ENCODE measurements at places on chromosomes 5 and 9.
A peak's percentile ranks its signal among the peaks of the same experiment; 100 is the strongest.

- ATAC-seq, result no peak
Measured at GRCh38 chr5:129021744-129022143, 56.5 kb downstream of the SLC27A6 start.

DNA sequence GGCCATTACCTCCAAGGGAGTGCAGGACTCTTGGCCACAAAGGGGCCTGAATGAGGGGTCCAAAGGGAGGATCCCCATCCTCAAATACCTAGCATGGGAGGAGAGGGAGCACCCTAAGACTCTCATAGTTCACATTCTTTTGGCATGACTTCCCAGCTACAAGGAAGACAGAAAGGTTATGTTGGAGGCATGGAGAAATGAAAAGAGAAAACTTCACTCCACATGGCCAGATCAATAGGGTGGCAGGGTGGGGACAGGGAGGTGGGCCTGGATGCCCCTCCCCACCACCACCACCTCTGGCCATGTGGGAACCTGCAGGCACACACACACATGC is 97.6 kb downstream of the PAX5 start:
- ATAC-seq, result no peak

DNA sequence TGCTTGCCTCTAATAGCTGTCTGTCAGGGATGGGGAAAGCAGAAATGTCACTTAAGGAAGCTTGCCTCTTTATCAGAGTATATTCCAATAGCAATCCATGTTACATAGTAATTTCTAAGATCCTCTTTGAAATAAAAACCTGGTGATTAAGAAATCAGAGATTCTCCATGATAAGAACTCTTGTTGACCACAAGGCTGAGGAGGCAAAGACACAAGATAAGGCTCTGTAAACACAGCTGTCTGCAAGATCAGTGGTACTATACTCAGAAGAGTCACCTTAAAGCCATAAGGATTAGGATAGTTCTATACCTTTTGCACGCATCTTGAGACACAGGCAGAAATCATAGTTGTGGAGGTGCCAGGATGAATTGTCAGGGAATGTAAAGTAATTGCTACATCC is 40.3 kb downstream of the HEXB start:
- ATAC-seq, result no peak

GRCh38 chr9:27847818-27848217 is 274.5 kb upstream of the C9orf72 start:
- no peak for ATAC-seq

DNA sequence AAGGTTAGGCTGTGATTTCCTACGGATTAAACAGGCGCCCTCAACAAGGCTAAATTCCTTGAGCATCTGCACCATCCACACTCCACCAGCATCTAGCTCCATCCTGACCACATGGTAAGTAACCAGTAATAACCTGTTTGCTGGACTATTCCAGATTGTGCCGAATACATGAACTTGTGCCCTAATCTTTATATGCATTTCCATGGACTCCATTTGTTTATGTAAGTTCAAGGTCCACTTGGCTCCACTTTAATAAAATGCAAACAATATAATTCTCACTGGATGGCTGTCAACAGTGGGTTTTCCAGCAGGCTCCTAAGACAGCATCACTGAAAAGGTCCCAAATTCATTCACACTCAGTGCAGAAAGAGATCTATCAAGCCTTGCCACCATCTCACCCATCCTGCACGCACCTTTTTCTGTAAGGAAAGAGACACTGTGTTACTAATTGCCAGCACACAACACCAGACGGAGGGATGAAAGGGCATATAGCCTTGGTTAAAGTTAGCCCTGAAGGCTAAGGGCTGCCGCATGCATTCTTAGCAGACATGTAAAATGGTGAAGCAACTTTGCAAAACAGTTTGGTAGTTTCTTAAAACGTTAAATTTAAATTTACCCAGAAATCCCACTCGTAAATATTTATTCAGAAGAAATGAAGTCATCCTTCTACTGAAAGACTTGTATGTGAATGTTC is 88.7 kb downstream of the GLIS3 start:
- no peak for ATAC-seq

- ATAC-seq, result no peak
Measured at GRCh38 chr5:159031513-159031912, 68.2 kb downstream of the EBF1 start.

GRCh38 chr5:5308319-5308718 is 114.2 kb upstream of the ICE1 start:
- ATAC-seq, result no peak

GRCh38 chr9:35854091-35854762 is 16.0 kb downstream of the OR13J1 start:
- ATAC-seq, result no peak

DNA sequence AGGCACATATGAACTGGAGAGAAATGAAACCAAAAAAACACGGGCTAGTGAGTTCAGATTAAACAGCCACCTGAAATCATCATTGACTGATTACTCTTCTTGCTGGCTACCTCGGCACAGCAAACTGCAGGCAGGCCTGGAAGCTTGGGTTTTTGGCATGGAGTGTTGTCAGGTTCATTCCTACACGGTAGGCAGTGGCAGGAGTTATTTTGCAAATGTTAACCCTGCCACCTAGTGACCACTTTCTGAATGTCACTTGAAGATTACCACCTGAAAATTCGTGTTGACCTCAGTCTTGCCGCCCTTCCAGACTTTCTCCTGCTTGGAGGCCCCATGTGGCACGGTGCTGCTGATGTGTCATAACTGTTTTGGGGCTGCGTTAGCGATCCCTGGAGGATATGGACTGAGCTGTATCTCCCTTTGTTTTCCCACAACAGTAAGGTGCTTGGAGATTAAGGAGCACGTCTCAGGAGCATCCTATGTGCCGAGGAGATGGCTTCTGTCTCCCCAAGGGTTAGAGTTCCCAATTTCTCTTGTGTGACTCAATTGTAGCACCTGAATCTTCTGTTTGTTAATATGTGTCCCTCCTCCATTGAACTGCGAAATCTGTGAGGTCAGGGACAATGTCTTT is 12.7 kb upstream of the CD180 start:
- ATAC-seq, result peak; percentile 35

GRCh38 chr9:133645021-133645765 is 9.0 kb downstream of the DBH start:
- no peak for ATAC-seq

GRCh38 chr5:169263591-169263990 is 37.3 kb downstream of the SLIT3 start:
- ATAC-seq, result no peak

GRCh38 chr9:89383030-89383720 is 64.9 kb downstream of the SECISBP2 start:
- ATAC-seq, result peak; percentile 12

GRCh38 chr5:119402555-119402954 is 46.7 kb downstream of the TNFAIP8 start:
- ATAC-seq, result no peak

GRCh38 chr5:112419164-112419985 is at the start of gene EPB41L4A:
Gene EPB41L4A (minus strand): TSS chr5:112419277. CDS start chr5:112419039, 238 bp downstream.
- no peak for ATAC-seq

DNA sequence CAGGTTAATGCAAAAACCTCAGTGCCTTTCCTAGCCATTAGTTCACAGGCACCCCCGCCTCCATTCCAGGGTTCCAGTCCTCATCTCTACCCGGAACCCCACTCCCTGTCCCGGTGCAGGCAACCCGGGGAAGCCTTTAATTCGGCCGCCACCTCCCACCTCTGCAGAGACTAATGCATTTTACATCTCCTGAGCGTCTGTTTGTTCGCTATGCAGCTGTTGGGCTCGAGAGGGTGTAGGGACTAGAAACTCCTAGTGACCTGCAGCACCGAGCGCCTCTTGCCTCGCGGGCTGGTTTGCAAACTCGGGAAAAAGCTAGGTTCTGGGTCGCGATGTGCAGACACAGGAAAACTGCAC is 3.6 kb downstream of the GDNF start:
- no peak for ATAC-seq

DNA sequence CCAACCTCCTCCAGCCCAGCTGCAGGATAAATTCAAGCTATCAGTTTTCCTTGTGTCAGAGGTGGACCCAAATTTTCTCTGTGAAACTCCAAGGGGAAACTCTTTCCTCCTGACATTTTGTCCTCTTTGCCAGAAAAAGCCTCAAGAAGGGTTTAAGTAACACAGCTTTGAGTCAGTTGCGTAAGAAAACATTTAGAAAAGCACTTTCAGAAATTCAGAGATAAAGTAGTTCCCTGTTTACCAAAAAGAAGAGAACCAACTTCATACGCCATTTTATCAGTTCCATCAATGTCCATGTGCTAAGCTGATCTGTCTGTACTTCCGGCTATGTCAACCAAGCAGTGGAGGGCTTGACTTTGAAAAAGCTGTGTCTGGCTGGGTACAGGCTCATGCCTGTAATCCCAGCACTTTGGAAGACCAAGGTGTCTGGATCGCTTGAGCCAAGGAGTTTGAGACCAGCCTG is 19.9 kb upstream of the SUSD1 start:
- no peak for ATAC-seq

DNA sequence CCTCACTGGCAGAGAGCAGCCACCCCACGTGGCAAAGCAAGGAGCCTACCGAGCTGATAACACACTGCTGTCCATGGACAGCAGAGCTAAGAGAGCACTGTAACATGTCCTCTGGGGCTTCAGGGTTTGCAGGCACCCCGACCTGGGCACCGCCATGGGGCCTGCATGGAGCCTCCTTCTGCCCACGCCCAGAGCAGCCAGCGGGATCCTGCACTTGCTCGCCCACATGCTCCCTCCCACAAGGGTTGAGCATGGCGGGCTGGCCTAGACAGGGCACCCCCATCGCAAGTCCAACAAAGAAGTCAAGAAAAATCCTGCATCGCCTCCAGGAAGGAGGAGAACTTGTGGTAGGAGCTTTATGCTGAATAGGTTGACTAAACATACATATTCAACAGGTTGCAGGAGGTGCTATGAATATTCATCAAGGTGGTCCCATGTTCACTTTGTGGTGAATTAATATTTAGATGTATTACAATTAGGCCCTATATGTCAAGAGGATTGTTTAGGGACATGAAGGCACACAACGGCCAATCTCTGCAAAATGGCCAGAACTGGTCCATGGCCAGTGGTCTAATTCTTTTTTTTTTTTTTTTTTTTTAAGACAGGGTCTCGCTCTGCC is 3.8 kb upstream of the MIGA2 start:
- no peak for ATAC-seq

GRCh38 chr5:41240985-41241384 is 27.7 kb upstream of the C6 start:
- no peak for ATAC-seq

DNA sequence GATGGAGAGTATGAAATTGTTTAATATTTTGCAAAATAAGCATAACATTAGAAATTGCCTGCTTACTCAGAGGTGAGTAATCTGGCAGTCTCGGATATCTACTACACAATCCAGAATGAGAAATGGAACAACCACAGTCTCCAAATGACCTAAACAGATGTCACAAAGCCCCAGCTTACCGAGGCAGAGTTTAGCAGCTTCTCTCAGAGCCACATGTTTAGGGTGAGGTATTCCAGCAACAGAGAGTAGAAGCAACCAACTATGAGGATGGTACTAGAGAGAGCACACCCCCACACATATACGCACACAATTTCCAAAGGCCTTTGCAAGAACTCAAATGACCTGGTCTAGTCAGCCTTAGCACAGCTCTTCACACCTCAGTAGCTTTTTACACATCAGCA is 122.7 kb upstream of the LPAR1 start:
- ATAC-seq, result no peak

DNA sequence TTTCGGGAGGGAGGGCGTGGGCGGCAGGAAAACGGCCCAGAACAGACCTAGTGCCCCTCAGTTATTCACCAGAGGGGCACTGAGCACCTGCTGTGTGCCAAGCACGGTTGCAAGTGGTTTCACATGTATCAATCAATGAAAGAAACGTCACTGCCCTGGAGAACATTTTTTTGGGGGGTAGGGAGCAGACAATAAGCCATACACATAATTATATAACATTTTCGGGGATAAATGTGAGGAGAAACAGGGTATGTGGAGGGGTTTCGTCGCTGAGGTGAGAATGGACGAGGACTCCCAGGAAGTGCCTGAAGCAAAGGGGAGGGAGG is 444 bp upstream of the ZNF354A start:
- no peak for ATAC-seq

GRCh38 chr9:137429974-137430722 is 7.0 kb downstream of the NOXA1 start:
- no peak for ATAC-seq

- ATAC-seq, result no peak
Measured at GRCh38 chr5:181281984-181282316, 21.0 kb upstream of the TRIM52 start.

DNA sequence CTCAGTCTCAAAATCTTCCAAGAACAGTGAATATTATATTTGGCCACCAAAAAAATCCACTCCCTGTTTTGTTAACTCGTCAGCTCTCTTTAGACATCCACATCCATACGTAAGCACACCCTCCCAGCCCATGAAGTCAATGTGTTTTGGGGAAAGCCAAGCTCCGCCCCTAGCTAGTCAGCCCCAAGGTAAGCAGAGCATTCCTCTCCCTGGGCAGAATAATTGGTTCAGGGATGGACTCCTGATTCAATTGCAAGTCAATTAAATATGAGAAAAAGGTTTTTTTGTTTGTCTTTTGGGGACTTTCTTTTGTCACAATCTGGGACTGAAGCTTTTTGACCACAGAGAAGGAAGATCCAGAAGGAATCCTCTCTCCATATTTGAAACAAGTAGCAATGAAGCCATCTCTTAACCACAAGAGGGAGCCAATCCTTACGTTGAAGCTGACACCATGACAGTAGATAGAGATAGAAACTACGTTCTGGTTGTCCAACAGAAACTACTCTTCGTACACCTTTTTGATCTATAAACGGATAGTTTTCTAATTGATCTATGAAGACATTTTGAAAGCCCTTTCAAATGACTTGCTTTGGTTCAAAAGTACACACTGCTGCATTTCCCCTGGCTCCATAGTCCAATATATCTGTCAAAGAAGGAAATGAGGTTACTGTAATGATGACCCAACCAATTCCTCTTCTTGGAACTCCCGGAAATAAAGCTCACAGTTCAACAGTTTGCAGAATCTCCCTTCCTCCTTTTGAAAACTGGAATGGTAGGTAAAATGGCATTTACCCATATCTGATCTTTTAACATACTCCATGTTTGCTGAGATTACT is 166.4 kb downstream of the TLE1 start:
- no peak for ATAC-seq

DNA sequence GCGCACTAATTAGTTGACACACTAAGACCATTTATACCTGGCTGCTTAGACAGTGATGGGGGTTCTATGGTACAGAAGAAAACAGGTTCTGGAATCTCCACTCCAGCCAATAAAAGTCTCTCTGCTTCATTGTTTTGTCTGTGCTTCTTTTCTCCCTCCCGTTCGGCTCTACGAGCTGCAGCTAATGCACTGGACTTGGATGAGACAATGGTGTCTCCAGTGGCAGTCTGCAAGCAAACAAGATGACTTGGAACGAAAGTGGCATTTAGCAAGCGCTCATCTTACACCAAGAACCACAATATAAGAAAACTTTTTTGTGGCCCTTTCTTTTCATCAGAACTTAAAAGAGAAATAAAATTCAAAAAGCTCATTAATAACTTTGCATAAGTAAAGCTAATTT is 30.2 kb downstream of the GFM2 start:
- no peak for ATAC-seq

GRCh38 chr9:108525186-108525585 is 330.6 kb downstream of the ACTL7B start:
- no peak for ATAC-seq
